ENCODE measurements at places on chromosomes 2 and 18. TPM values are rescaled to one million over a fixed set of nuclear protein-coding genes. Genes with fewer than 3 reads are reported as not detected.

IGFBP5 gene
- total RNA-seq: 0.14 TPM

DNA sequence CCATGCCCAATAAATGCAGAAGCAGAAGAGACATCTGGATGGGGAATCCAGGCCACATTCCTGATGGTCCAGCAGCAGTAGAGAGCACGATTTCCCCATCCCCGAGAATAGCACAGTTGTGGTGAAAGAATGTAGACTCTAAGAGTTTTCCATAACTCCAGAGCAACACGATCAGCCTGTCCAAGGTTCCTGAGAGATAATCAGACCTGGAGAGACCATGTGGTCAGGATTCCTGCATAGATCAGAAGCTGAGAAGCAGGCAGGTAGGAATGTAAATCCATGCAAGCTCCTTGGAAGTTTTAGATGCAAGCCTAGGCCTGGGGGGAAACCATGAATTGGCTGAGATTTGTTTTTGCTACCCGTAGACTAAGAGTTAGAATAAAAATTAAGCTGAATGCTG, 34.2 kb upstream of the PTPRM start:
- DNase-seq: no peak

GRCh38 chr2:142290931-142291330, 160.1 kb upstream of the LRP1B start:
- DNase-seq: no peak

- no peak for DNase-seq
These were observed 135.1 kb downstream of the GFPT1 start for GRCh38 chr2:69251943-69252342.

DNA sequence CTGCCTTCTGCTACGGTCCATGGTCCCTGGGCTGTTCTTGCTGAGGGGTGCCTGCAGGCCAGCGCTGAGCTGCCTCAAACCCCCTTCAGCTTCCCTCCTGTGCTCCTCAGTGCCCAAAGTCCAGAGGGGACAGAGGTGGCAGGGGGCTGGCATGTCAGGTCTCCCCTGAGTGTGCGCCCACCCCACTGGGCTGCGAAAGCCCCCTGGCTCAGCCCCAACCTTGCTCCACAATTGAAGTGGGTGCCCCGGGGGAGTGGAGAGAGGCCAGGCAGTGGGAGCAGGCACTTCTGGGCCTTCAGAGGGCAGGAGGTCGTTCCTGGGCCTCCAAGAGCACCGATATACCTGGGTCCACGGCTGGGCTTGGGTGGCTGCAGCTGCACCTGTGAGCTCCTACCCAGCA, 548.7 kb upstream of the FAM98A start:
- no peak for DNase-seq

GRCh38 chr2:120291401-120292311, 39.0 kb downstream of the RALB start:
- no peak for DNase-seq

All from activated naive CD8-positive, alpha-beta T cell treated with anti-CD3 and anti-CD28 coated beads, Interleukin-2, amount 10 ng/mL, durations not matched to agents 7 days and 5 days (primary cell).